ENCODE measurements at places on chromosomes 2 and 18.
A peak's percentile ranks its signal among the peaks of the same experiment; 100 is the strongest.

DNA sequence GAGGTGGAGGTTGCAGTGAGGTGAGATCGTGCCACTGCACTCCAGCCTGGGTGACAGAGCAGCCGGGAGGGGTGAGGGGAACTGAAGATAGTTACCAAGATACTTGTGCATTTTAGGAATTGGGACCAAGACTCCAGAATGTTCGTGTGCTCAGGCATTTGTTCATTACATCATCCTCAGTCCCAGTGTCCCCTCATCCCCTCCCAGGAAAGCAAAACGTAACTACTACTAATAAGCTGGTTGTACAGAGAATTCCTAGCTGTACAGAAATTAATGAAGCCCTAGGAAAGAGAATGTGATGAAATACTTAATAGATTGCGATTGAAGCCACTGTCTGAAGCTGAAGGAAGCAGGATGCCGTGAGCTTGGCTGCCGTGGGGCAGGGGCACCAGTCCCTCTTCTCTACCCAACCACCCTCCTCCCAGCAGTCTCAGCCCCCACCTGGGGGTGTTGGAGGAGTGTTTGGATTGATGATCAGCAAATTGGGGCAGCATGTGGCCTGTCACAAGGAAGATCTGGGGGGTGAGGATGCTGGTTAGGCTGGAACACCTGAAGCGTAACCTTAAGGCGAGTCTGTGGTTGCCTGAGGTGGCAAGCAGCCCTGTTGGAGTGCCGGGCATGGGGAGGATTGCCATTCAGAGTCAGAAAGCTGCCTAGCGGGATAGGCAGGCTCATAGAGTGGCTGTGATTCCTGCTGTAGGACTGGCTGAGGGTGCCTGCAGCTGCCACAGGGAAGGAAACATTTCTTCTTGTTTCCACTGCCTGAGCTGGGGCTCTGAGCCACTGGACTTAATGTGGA is 140.9 kb downstream of the SH3RF3 start:
- DNase-seq: no peak

DNA sequence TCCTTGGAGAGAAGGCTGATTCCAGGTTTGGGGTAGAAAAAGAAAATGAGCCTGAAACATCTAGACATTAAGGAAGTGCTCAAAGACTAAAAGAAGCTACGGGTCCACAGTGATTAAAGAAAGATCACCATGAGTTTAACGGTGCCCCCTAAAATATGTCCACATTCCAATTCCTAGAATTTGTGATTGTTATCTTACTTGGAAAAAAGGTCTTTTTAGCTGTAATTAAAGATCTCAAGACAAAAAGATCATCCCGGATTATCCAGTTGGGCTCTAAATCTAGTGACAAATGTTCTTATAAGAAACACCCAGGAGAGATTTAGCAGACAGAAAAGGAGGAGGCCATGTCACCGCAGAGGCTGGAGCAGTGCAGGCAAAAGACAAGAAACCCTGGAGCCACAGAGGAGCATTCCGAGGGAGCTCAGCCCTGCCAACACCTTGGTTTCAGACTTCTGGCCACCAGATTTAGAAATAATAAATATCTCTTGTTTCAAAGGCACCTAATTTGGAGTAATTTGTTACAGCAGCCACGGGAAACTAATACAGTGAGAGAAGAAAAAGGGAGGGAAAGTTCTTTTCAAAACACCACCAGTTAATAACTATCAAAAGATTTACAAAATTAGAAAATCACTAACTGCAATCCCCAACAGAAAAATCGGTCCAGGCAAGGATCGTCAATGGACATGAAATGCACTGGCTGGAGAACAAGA is 8.5 kb downstream of the UXS1 start:
- DNase-seq: no peak

DNA sequence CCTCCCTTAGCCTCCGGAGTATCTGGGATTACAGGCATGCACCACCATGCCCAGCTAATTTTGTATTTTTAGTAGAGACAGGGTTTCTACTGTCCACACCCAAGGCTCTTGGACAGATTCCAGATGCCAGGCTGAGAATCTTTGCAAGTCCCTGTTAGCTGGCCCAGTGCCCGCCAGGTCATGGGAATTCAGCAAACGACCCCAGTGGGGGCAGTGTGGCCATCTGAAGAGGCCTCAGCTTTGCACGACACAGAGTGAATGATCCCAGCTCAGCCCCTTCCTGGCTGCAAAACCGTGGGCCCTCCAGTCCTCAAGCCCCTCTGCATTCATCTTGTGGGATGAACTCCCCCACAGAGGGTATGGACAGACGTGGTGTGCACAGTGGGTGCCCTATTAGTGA is 179.5 kb upstream of the ID2 start:
- DNase-seq: no peak

GRCh38 chr18:43970656-43971055 is 693.4 kb upstream of the SYT4 start:
- DNase-seq: no peak

DNA sequence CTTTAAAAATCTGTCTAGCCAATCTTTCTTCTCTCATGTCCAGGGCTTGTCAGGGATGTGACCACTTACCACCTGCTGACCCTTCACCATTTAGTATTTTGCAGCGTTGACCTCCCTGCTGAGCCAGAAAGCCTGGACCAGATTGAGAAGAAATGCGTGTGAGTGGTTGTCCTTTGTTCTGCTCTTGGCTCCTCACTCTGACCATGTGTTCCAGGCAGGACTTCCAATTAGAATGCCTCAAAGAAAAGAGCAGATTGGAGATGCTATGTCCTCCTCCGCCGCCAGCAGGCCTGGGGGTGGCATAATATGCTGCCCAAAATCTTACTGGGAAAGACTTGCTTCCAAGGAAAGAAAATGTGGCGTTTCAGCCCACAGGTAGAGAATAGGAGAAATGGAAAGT is 894.1 kb downstream of the SLC4A3 start:
- no peak for DNase-seq

DNA sequence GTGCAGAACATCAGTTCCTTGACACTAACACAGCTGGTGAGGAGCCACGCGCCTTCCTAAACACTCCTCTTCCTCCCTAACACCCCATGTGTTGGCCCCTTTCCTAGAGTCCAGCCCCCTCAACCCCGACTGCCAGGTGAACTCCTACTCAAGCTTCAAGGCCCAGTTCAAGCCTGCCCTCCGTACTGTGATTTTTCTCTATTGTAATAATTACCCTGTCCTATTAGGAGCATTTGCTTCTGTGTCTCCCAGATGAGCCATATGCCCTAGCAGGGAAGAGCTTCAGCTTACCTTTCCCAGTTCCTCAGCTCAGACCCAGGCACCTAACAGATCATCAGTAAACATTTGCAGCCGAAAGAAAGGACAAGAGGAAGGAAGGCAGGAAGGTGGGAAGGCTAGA is 130.6 kb upstream of the SALL3 start:
- no peak for DNase-seq

DNA sequence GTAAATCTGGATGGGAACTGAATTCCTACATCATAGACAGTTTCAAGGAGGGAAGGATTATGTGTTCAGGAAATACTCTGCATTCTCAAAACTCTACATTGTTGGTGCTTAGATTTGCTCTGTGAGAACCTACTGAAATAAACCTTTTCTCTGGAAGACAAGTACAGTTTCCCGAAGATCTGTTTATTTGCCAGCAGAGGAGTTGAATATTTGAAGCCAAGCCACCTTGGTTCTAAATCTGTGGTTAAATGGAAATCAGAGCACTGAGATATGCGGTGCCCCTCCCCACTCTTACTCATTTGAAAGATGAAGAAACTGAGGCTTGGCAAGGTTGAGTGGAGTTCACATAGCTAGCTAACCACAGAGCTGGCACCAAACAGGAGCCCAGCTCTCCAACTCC is 146.3 kb upstream of the CTAGE1 start:
- no peak for DNase-seq

DNA sequence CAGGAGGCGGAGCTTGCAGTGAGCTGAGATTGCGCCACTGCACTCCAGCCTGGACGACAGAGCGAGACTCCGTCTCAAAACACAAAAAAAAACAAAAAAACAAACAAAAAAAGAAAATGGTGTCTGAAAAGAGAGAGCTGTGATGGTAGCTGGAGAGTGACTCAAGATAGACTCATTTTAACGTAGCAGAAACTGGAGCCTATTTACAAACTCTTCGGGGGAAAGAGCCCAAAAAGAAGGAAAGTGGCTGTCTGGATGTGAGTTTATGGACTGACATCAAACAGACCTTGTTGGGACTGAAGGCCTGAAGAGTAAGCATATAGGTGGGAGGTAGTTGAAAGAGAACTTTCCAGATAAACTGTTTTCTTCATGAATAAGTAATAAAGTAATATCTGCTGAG is 51.8 kb downstream of the LIMS1 start:
- no peak for DNase-seq

DNA sequence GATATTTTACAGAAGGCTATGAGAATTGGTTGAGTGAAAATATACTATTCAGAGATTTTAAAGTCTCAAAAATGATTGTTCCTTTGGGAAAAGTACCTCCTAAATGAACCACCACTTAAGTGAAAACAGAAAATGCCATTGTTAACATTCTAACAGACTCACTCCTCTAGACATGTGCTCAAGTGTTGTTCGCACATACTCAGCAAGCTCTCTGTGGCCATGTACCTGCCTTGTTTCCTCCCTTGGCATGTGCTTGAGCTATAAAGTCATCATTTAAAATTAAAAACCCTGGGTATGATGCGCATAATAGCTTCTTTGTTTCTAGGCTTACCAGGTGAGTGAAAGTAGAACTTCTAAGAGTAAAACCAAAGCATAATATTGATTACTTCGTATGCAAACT is 343.2 kb upstream of the VRK2 start:
- no peak for DNase-seq

GRCh38 chr18:60554967-60555366 is 182.4 kb upstream of the MC4R start:
- DNase-seq: no peak

GRCh38 chr2:119513832-119514231 is 10.5 kb downstream of the SCTR start:
- DNase-seq: no peak

GRCh38 chr18:9400197-9400596 is 65.6 kb downstream of the TWSG1 start:
- no peak for DNase-seq

GRCh38 chr2:129611471-129611870 is 368.0 kb upstream of the RAB6C start:
- no peak for DNase-seq

- no peak for DNase-seq
Measured at GRCh38 chr2:100224988-100225710, 82.8 kb upstream of the AFF3 start.

- DNase-seq: no peak
Measured at GRCh38 chr18:44651478-44651877, 29.2 kb upstream of the SETBP1 start.

DNA sequence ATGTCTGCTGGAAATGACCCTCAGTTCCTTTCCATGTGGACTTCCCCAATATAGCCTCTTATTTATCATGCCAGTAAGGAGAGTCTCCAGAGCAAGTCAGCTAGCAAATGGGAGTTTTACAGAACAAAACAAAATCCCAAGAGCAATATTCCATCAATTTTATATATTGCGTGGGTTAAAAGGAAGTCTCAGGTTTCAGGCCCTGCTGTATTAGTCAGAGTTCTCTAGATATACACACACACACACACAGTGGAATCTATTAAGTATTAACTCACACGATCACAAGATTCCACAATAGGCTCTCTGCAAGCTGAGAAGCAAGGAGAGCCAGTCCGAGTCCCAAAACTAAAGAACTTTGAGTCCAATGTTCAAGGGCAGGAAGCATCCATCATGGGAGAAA is 102.8 kb upstream of the MAP2 start:
- no peak for DNase-seq

DNA sequence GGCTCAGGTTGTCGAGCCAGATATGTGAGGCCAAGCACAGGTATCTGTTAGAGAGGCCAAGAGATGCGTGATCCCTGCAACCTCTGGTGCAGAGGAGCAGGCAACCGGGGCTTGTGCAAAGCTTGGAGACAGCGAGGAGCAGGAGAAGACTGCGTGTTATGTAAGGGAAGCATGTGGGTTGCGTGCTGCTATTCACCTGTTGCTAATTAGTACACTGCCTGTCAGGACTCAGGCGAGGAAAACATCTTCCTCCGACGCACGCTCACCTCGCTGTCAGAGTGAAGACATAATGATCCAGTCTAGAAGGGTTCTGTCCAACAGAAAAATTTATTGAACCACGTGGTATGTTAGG is 102.5 kb downstream of the HNRNPLL start:
- DNase-seq: no peak

DNA sequence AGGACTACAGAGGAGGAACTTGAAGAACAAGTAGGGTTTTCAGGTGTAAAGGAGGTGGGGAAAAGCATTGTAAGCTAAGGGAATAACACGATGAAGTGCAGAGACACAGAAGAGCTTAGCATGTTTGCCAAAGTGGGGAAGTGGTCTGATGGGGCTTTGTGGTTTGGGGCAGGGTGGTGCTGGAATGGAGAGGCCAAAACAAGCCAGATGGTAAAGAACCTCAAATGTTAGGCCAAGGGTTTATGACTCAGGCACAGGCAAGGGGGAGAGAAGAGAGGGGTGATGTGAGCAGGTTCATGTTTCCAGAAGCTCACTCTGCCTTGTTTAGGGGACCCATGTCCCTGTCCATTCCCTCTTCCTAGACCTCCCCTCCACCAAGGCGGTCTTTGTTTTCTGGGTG is 104.5 kb upstream of the YWHAQ start:
- DNase-seq: no peak

GRCh38 chr2:16553226-16553625 is 112.4 kb downstream of the CYRIA start:
- DNase-seq: peak; percentile 18

DNA sequence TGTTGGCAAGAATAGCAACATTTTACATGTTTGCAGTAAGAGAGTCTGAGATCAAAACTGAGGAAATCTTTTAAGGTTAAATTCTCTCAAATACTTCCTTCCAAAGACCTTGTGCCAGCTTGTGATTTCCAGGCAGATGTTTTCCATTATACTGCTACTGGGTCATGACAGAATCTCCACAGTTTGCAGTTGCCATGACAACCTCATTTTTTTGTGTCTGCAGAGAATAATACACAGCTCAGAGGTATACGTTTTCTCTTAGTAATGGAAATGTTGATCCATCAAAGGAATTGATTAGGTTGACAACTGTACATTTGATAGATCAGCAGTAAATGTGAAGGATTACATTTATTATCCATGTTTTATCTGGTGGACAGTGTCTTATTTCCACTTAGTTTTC is 29.1 kb upstream of the CSRNP3 start:
- no peak for DNase-seq

GRCh38 chr2:177830881-177831386 is 241.6 kb downstream of the PDE11A start:
- peak; percentile 31 for DNase-seq

- DNase-seq: no peak
Measured at GRCh38 chr2:134235510-134236144, 18.2 kb upstream of the MGAT5 start.

GRCh38 chr2:46520130-46520711 is 40.9 kb downstream of the TMEM247 start:
- DNase-seq: no peak

DNA sequence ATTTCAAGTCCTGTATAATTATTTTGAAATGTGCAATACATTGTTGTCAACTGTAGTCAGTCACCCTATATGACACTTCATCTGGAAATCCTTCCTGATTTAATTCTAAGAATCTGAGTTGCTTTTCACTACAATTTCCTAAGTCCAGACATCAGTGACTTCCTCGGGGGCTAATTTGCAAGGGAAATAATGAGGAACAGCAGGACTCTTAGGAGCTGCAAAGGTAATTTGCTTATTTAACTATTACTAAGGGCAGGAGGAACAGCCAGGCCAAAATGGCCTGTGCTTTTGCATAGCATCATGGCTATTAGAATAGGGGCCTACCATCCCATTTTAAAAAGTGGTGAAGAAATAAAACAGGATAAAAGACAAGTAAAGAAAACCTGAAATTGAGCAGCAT is 178.8 kb downstream of the MC4R start:
- no peak for DNase-seq

GRCh38 chr2:9332136-9332852 is 91.0 kb downstream of the ITGB1BP1 start:
- no peak for DNase-seq

GRCh38 chr2:232533944-232534710 is 5.4 kb upstream of the CHRNG start:
- DNase-seq: no peak
